ENCODE measurements at places on chromosomes 4 and X. TPM values are rescaled to one million over a fixed set of nuclear protein-coding genes. Genes with fewer than 3 reads are reported as not detected.

The MEPE gene
- 0.23 TPM for total RNA-seq

The MAGEA2B gene
- total RNA-seq = not detected

The NELFA gene
- 22.8 TPM for total RNA-seq

The CT47A1 gene
- not detected for total RNA-seq

The USP26 gene
- not detected for total RNA-seq

The LEF1 gene
- total RNA-seq = 26.5 TPM

The ACE2 gene
- total RNA-seq = not detected

The GAGE12F gene
- total RNA-seq = not detected

The WDFY3 gene
- 162 TPM for total RNA-seq

The TMSB15A gene
- 97.8 TPM for total RNA-seq

The ZNF718 gene
- total RNA-seq = 29.5 TPM

The USP46 gene
- total RNA-seq = 45.0 TPM

The INTU gene
- 34.1 TPM for total RNA-seq

Data from diencephalon (tissue), 1 donor.